ENCODE measurements at places on chromosomes 2 and 18. TPM values are rescaled to one million over a fixed set of nuclear protein-coding genes. Genes with fewer than 3 reads are reported as not detected.

PKDCC gene
- total RNA-seq: 1.1 TPM

HRH4 gene
- not detected for total RNA-seq

PIEZO2 gene
- total RNA-seq: under 0.01 TPM

RNF152 gene
- 2.6 TPM for total RNA-seq

ITPRID2 gene
- 316 TPM for total RNA-seq

ANKRD62 gene
- not detected for total RNA-seq

All from placental epithelial cell (primary cell).